ENCODE measurements at places on chromosomes 4 and X.

DNA sequence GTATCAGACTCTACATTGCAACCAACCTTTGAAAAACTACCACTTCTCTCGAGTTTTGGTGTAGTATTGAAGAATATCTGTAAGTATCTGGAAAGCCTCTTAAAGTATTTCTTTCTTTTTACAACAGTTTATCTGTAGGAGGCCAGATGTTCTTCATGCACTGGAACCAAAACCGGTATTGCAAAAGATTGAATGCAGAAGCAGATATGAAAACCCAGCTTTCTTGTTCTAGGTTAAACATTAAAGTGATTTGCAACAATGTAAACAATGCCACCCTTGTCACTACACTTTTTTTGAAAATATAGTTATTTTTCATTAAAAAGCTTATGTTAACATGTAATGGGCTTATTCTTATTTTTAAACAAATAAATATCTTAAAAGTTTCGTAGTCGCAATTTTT is 27.2 kb downstream of the PLS3 start:
- DNase-seq, result no peak

DNA sequence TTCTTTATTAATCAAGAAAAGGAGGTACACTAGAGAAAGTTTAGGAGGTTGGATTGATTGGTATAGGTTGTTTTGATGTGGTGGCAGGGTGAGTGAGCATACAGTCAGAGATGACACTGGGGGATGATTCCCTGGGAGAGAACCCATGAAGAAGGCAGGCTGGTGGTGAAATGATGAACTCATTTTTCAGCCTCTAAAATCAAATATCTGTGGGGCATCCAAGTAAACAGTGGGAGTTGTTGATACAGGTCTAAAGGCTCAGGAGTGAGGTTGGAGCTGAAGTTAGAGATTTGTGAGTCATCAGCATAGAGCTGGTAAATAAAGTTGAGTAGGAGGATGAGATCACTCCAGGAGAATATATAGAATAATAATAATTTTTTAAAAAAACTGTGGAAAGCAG is 10.0 kb upstream of the AP1S2 start:
- no peak for DNase-seq

- DNase-seq, result no peak
Observed at GRCh38 chr4:130479674-130480073, 1383.7 kb downstream of the C4orf33 start.

GRCh38 chr4:106450249-106450648 is 81.7 kb upstream of the GIMD1 start:
- DNase-seq, result no peak

DNA sequence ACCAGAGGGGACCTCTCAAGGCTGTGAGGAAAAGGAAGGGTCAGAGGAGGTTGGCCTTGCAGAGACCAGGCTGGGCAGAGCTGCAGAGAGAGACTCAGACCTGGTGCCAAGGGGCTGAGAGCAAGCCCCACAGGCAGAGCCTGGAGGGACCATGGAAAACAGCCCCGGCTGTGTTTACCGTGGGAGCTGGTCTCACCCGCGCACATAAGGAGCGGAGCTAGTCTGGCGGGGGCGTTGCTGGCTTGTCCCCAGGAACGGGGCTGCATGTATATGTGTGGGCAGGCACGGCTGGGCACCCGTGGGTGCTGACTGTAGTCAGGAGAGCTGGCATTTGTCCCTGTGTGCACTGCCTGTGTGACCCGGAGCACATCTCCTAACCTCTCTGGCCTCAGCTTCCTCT is 45.7 kb downstream of the C4orf50 start:
- DNase-seq, result no peak

- DNase-seq, result no peak
Observed at GRCh38 chr4:85681921-85682320, 207.0 kb downstream of the ARHGAP24 start.

GRCh38 chr4:52172166-52172565 is 121.1 kb downstream of the SPATA18 start:
- DNase-seq, result no peak

- DNase-seq, result no peak
Observed at GRCh38 chrX:38750551-38750950, 50.7 kb upstream of the MID1IP1 start.
